ENCODE measurements at places on chromosomes 2 and 18.

DNA sequence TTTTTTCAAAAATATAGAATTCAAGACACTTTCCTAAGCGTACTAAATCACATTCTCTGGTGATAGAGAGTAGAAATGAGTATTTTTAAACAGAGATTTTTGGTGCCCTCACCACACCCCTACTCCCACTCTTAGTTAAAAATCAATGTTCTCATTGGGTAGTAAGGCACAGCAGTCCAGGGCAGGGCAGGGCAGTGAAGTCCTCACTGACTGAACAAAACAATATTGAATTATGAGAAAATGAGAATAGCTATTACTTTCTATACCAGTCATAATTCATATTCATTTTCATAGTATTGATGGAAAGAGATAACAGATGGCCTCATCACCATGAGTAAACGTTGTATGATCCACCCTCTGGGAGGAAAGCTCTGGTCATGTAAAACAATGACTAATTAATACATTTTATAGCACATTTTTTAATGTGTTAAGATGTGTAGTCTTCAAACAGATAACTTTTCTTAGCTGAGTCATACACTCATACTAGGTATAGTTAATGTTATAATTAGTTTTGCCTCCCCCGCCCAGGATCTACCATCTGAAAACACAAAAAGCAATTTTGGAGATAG is 686.1 kb downstream of the KCNJ3 start:
- DNase-seq: no peak

- no peak for DNase-seq
Observed at GRCh38 chr18:73482901-73483300, 615.1 kb upstream of the NETO1 start.

- peak; percentile 54 for DNase-seq
Observed at GRCh38 chr2:149129433-149129832, 90.9 kb downstream of the LYPD6B start.

DNA sequence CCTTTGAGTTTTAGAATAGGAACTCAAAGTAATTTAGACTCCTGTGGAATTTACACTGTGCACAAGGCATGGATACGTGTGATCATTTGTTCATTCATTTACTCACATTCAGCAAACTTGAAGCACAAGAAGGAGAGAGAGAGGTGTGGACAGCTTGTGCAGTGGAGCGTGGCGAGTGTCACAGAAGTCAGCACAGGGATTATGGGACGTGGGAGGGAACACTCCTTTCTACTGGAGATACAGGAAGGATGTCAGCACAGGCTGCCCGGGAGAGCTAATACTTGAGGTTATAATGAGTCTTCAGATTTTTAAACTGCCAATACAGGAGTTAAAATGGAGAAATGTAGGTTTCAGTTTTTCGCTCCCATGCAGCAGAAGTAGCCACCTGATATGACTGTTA is 7.0 kb downstream of the FAM228A start:
- DNase-seq: no peak
